ENCODE measurements at places on chromosomes 7 and 10.

DNA sequence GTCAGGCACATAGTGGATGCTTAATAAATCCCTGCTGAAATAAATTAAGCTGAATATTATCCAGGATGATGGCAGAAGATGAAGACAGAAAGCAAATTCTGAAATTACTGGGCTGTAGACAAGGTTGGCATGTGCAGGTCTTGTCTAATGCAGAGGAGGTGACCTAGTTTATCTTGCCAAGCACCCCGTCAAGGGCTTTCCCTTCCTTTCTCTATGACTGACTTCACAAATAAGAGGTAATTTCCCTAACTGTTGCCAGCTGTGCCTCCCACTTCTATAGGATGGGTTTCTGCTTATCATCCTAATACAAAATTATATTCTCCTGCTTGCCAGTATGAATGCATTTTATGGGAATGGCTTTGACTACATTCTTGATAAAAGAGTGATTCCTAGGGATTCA lies 38.0 kb downstream of the LHFPL3 start:
- DNase-seq: no peak

DNA sequence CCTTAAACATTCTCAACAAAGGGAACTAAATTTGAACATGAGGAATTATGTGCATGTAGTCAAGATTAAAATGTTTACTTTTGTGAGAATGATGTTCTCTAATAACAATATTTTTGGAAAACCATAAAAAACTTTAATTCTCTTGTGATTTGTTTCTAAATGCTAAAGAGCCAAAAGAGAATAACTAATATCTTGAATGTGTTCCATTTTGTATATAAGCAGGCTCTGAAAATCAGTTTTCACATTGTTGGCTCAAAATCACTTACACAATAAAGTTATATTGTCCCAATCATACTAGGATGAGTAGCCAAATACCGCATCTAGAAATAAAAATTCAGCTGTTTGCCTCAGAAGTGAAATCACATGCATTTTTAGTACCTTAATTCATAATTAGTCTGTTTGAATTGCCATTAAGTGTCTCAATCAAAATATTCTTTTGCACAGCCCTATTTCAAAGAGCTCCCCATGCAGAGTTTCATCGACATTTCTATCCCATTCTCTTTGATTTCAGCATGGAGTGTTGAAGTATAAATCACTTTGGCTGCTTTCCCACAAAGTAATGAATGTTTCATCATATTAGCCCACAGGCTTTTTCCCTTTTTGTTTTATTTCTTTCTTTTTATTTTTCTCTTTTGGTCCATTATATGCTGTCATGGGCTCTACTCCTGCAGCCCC lies 420.3 kb upstream of the POM121L12 start:
- DNase-seq: no peak

GRCh38 chr7:23852135-23852534 lies 142.1 kb downstream of the STK31 start:
- DNase-seq: no peak

- DNase-seq: peak; percentile 22
Measured at GRCh38 chr10:81019029-81019890, 481.6 kb downstream of the SH2D4B start.

DNA sequence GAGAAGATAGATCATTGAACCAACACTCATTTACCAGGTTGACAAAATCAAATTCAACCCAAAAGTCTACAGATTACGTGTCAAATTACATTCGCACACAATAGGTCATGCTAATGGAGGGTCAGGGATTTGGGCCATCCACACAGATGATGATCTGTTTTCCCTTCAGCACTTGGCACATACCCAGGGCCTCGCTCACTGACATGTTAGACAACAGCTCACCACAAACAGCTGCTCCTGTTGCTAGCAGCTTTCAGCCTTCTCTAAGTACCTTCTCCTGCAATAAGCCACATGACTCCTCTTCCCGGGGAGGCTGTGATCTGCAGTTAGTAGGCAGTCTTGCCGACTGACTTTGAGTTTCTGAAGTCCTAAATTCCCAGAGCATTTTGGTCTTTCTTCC lies 18.4 kb downstream of the NKX2-3 start:
- peak; percentile 21 for DNase-seq
